ENCODE measurements at places on chromosomes 5 and 9.

- DNase-seq = no peak
Measured at GRCh38 chr5:76715486-76715735, 515 bp upstream of the F2R start.

GRCh38 chr5:125175348-125176004, 429.0 kb upstream of the ZNF608 start:
- DNase-seq = no peak

DNA sequence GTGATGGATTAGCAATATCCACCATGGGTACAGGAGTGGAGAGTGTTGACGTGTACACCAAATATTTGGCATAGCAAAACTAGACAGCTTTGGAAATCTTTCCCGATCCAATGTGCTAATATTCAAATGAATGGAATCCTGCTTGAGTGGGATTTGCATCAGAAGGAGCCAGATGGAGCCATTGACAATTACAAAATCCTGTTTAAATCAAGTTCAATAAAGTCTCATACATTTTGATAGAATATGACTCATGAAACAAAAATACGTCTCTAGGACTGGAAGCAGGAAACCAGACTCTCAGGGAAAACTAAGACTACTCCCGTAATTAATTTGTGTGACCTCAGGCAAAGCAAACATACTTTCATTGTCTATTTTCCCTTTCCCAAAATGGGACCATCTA, 13.0 kb downstream of the TNC start:
- no peak for DNase-seq

- DNase-seq = no peak
Measured at GRCh38 chr9:80649001-80649420, 1040.3 kb downstream of the TLE1 start.

Measured in NCI-H460 (cell line).